ENCODE measurements at places on chromosomes 11 and 22.

- DNase-seq: no peak
These were observed 378.0 kb upstream of the FAT3 start for GRCh38 chr11:91846649-91847048.

DNA sequence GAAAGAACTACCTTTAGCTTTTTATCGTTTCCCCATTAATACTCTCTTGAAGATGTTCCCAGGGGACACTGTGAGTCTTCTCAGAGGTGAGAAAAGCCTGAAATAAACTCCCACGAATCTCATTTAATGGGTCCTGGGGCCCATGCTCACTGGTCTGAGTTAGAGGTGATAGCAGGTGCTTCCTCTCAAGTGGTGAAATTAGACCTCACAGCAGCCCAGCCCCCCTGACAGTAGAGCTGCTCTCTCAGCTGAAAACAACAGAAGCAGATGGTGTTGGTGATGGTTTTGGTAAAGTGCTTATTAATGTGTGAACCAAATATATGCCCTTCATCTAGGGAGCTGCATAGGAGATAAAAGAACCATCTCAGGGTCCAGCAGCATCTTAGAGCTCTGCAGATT lies 76.8 kb upstream of the VPREB1 start:
- DNase-seq: no peak

DNA sequence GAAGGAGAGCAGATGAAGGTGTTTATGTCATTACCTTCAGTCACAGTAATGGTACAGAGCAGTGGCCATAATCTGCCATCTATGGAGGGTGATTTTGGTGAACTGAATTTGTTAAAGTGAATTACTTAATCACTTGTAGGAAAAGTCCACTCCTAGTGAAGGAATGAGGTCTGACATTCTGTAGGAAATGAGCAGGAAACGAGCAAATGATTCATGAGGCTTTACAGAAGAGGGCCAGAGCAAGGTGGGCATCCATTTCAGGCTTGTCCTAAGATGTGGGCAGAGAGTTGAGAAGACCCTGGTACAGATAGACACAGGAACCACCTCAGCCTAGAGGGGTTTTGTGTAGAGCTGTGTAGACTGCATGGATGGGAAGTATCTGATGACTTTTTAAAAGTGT lies 6.0 kb upstream of the SGSM3 start:
- DNase-seq: no peak

- no peak for DNase-seq
These were observed 1206.6 kb upstream of the RAG2 start for GRCh38 chr11:37804666-37805065.

DNA sequence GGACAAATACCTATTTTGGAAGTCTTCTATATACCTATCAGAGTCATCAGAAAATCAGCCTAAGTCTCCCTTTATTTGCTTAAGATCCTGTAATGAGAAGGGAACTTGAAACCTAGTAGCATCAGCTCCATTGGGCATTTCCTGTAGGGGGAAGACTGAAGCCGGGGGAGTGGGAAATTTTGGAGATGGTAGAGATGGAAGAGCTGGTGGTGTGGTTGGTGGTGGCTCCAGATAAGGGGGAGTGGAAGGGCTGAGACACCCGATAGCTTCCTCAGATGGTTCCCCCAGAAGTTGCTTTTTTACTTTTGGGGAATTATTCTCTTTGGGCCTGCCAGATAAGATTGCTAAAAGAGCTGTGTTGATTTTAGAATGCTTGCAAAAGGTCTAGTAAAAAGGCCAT lies 16.4 kb upstream of the EI24 start:
- no peak for DNase-seq

DNA sequence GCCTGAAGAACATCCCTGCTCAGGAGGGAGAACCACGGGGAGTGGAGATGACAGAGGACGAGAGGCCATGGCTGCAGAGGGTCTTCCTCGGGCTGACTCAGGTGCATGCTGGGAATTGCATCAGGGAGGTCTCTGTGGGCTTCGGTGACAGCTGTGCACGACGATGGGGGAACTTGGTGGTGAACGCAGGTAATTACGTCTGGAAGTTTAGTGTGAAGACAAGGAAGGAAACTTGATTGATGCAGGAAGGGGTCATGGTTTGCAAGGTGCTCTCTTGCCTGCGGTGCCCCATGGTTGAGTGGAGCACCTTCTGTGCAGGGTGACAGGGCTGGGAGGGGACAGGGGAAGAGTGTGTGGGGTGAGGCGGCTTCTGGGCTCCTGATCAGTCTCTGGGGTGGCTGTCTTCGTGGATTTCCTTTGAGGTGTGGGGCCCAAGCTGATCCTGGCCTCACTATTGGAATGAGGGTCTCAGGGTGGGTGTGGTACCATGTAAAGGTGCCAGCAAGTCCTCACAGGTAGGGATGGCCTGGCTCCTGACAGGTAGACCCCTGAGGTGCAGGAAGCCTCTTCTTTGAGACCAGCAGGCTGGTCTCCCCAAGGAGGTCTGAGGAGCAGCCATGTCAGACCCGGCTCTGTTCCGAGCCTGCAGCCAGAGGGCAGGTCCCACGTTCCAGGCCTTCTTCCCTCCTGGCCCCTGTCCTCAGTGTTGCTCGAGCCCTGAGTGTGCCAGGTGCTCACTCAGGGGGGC lies 1020.1 kb downstream of the TBC1D22A start:
- no peak for DNase-seq

- DNase-seq: no peak
These were observed 3.9 kb upstream of the SCN2B start for GRCh38 chr11:118180300-118180703.

Data from stimulated activated CD8-positive, alpha-beta memory T cell treated with anti-CD3 and anti-CD28 coated beads, Interleukin-7, amount 100 ng/mL, for 48 hours (primary cell).